ENCODE measurements at places on chromosomes 12 and 14.

- DNase-seq, result no peak
Measured at GRCh38 chr14:35402323-35403113, 2.0 kb downstream of the NFKBIA start.

GRCh38 chr12:121214855-121215745, 5.2 kb downstream of the P2RX4 start:
- peak; percentile 79 for DNase-seq

- DNase-seq, result no peak
Measured at GRCh38 chr14:51738754-51739153, 87.0 kb downstream of the FRMD6 start.

DNA sequence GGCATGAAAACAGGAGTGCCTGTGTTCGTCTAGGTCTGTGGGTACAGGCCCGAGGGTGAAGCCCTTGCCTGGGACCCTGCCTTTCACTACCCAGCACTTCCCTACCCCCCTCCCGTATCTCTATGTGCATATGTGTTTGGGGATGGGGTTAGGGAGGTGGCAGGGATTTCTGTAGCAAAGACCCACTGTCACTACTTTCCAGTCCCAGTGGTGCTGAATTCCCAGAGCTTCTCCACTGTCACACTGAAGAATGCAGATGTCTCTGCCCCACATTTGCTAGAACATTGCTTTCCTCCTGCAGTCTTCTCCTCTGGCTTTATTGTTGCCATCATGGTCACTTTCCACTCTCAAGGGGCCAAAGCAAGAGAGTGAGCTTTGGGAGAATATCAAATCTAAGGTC, 203.9 kb downstream of the MYRFL start:
- DNase-seq, result no peak

GRCh38 chr14:32226056-32226455, 23.0 kb upstream of the RNU6-8 start:
- DNase-seq, result no peak

DNA sequence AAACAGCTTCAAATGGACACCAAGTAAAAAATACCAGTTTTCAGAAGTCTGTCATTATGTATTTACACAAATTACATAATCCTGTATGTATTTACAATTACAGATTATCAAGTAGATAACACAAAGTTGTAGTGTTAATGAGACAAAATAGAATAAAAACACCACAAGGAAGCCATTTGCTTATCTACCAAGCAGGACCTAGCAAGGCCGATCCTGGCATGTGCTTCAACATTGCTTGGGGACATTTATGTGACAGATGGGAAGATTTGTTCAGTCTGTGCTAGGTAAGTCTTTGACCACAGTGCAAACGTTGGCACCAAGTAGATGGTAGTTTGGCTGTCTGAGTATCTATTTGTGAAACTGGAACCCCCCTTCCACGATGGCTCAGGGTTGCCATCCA, 35.8 kb downstream of the BCAT1 start:
- no peak for DNase-seq

- no peak for DNase-seq
Measured at GRCh38 chr12:38662829-38663228, 242.6 kb downstream of the CPNE8 start.

DNA sequence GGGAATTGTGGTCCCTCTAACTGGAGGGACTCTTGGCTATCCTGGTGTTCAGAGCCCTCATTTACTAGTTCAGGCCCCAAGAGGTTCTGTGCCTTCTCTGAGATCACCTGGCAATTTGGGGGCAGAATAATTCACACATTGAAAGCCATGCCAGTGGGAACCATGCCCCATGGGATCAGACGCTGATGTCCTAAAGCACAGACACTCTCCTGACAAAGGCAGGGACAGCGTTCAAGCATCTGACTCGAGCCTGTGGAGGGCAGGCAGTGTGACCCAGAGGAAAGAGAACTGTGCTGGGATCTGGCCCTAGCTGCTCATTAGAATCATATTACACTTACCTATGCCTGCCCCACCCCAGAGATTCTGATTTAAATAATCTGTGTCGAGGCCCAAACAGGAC, 2.4 kb upstream of the ASB2 start:
- no peak for DNase-seq

DNA sequence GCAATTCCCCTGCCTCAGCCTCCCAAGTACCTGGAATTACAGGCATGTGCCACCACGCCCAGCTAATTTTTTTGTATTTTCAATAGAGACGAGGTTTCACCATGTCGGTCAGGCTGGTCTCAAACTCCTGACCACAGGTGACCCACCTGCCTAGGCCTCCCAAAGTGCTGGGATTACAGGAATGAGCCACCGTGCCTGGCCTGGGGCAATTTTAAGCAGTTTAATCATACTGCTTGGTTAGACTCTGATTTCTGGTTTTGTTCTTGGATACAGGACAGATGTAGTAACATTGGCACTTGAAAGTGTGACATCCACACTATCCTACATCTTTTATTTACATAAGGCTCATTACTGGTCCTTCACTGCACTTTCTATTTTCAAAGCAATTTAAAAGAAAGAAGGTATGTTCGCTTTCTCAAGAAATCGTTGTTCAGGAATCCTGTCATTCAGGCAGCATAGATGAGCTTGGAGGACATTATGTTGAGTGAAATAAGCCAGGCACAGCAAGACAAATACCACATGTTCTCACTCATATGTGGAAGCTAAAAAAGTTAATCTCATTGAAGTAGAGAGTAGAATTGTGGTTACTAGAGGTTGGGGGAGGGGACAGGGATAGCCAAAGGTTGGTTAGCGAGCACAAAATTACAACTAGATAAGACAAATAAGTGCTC, 4.0 kb upstream of the NUAK1 start:
- no peak for DNase-seq

DNA sequence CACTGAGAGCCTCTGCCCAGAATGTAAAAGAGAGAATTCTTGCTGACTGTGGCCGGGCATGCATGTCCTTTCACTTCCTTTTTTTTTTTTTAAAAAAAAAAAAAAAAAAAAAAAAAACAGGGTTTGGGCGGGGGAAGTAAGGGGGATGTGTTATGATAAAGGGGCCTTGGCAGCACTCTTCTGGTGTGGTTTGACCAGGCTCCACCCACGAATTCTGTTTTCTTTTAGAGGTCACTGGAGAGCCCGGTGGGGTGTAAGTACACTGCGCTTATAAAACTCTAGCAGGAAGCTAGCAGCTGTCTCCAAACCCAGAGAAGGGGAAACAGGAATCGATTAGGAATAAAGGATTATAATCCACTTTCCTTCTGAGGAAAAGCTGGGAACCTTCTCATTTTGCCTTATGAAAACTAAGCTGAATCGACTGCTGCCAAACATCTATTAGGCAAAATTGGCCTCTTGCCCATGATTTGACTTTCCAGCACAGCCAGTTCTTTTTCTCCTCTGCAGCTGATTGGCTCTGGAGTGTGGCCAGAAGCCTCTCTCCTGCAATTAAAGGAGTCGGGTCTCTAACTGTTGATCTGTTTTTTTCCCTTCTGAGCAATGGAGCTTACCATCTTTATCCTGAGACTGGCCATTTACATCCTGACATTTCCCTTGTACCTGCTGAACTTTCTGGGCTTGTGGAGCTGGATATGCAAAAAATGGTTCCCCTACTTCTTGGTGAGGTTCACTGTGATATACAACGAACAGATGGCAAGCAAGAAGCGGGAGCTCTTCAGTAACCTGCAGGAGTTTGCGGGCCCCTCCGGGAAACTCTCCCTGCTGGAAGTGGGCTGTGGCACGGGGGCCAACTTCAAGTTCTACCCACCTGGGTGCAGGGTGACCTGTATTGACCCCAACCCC, 27.7 kb upstream of the HIGD1C start:
- DNase-seq, result peak; percentile 66

DNA sequence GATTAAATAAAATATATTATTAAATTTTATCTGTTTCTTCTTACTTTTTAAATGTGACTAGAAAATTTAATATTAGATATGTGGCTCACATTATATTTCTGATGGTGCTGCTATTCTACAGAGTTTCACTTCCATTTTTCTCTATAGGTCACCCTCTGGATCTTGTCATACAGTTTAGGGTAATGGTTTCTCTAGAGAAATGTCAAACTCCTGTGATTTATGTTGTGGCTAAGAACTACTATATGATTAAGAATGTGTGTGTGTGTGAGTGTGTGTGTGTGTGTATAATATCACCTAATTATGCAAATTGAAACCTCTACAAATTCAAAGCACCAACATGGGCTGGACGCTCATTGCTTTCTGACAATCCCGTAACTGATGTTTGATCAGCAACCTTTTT, 325.9 kb downstream of the ADAMTS20 start:
- no peak for DNase-seq

- no peak for DNase-seq
Measured at GRCh38 chr12:18629916-18630315, 107.9 kb downstream of the PLCZ1 start.

GRCh38 chr14:64053694-64054669, 201.2 kb downstream of the SYNE2 start:
- peak; percentile 18 for DNase-seq

DNA sequence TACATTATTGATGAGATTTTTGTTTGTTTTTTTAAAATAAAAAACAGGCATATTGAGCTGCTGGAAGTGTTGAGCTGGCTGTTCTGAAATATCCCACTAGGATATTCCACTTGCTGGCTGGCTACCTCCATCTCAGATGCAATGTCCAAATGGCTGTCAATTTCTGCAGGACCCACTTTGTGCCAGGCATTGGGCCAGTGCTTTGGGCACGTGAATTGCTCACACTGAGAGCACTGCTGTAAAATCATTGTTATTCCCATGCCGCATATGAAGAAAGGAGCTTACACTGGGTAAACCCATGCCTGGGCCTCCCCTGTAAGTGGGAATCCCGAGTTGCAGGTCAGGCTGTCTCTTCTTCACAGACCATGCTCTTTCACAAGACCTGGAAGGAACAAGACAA, 56.7 kb downstream of the RGS6 start:
- no peak for DNase-seq

- no peak for DNase-seq
Measured at GRCh38 chr12:6987956-6988553, 17.3 kb downstream of the EMG1 start.

GRCh38 chr14:94989417-94989816, 167.9 kb downstream of the DICER1 start:
- DNase-seq, result no peak

DNA sequence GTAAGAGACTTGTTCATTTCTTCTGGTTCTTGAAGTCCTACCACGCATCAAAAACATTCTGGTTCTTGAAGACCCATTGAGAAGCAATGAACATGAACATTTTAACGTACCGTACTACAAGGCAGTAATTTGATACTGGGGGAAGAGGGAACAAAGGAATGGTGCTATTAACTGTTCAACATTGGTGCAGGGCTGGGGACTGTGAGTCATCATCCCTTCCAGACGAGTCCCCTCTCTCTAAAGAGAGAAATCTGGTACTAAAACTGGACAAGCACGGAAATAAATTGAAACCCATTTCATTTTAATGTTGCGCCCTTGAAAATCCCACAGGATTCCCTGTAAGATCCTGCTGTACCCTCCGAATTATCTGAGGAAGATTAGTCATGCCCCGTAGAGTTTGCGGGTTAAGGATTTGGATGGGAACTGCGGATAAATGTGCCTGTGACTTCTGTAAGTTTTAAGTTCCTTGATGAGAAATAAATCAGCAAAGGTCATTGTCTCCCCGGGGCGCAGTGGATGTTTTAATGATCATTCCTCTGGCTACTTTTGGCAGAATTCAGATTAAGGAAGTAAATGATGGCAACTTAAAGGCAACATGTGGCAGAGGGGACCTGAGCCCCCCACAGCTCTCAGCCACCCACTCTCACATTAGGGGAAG, 78.6 kb downstream of the KCNK13 start:
- peak; percentile 6 for DNase-seq

GRCh38 chr14:22598896-22599244, 770 bp downstream of the ABHD4 start:
- DNase-seq, result peak; percentile 75

GRCh38 chr14:22526744-22527143, 62.3 kb downstream of the DAD1 start:
- DNase-seq, result no peak

DNA sequence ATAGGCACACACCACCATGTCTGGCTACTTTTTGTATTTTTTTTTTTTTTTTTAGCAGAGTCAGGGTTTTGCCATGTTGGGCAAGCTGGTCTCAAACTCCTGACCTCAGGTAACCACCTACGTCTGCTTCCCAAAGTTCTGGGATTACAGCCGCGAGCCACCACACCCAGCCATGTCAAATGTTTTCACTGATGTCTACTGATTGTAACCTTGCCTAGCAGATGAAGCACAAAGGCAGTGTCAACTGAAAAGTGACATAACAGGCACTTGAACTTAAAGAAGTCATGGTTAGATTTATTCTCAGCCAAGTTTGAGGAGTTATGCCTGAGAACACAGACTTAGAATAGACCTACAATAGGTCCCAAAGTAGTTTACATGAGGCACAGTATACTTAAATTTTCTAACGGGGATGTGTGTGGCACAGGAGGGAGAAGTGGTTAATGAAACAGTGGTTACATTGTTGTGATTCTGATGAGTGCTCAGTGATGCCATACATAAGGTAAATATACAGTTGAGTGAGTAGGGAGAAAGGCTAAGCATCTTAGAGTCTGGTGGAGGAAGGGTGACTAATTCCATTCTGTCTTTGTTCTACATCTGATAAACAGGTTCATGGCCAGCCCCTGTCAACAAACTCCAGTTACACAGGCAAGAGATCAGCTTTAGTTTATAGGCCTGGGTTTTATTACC, 12.6 kb upstream of the RNASE4 start:
- DNase-seq, result no peak

- peak; percentile 21 for DNase-seq
Measured at GRCh38 chr12:19739195-19739776, 300.0 kb downstream of the AEBP2 start.

DNA sequence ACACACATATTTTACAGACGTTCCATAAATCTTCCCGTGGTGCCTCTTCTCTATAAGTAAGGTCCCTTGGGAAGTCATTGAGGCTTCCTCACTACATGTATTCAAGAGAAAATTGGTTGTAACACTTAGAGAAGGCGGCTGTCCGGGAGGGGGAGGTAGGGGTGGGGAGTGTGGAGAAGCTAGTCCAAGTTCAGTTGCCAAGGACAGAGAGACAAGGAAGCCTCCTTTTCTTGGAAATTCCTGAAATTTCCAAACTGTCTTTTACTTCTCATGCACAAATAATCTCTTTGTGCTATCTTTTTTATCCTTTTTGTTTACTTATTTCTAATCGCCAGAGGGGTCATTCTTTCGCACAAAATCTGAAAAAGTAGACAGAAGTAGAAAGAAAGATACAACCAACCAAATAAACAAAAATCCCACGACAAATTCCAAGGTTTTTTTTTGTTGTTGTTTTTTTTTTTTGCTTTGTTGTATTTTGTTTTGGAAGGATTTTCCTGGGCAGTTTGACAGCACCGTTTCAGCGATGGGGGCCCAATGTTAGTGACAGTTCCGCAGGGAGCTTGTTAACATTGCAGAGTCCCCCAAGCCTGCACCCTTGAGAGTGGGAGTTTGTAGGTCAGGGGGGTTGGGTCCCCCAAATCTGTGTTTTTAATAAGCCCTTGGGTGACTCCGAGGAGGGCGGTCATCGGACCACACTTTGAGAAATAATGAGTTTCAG, 45.2 kb downstream of the MAP1LC3B2 start:
- no peak for DNase-seq

All from RWPE1 (cell line).